ENCODE measurements at places on chromosomes 4 and X.

- no peak for DNase-seq
These were observed 41.5 kb downstream of the DTHD1 start for GRCh38 chr4:36322921-36323354.

DNA sequence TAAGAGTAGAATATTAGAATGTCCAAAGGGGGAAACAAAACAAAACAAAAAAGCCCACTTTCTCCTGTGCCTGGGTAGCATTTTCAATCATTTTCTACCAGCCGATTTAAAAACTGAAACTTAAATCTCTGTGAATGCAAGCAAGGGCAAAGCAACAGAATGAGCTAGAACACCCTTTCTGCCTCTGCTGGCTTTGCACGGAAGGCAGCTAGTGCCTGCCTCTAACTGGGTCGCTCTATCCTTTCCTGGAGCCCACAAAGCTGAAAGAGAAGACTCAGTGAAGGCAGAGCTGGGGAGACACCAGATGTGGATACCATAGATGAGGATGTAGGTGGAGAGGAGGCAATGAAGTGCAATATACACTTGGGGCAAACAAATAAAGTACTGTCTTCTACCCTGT lies 248.9 kb upstream of the TTC29 start:
- DNase-seq, result no peak

DNA sequence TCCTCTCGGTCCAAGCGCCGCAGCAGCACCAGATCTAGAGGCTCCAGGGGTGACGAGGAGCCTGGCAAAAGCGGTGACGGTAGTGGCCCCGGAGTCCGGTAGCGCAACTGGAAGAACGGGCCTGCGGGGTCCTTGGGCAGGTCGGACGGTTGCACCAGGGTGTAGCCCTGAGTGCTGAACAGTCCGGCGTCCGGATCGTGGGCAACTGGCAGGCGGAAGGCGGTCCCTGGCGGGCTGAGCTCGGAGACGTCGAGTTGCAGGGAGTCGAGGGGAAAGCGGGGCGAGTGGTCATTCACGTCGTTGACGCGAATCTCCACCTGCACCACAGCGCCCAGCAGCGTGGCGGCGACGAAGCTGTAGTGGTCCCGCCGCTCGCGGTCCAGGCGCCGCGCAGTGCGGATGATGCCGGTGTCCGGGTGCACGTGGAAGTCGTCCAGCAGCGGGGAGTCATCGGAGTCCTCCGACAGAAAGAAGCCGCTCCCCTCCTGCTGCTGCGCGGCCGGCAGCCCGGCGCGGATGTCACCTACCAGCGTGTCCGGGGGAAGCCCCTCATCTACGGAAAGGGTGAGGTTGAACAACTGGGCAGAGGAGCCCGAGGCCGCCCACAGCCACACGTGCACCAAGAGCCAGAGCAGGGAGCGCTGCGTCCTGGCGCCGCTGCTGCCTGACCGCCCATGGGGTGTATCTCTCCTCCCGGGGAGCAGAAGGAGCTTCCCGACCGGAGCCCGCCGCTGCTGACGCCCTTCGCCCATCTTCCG lies 837 bp downstream of the DCHS2 start:
- peak; percentile 20 for DNase-seq

- peak; percentile 5 for DNase-seq
These were observed 292.9 kb downstream of the TLL1 start for GRCh38 chr4:166165829-166166420.

DNA sequence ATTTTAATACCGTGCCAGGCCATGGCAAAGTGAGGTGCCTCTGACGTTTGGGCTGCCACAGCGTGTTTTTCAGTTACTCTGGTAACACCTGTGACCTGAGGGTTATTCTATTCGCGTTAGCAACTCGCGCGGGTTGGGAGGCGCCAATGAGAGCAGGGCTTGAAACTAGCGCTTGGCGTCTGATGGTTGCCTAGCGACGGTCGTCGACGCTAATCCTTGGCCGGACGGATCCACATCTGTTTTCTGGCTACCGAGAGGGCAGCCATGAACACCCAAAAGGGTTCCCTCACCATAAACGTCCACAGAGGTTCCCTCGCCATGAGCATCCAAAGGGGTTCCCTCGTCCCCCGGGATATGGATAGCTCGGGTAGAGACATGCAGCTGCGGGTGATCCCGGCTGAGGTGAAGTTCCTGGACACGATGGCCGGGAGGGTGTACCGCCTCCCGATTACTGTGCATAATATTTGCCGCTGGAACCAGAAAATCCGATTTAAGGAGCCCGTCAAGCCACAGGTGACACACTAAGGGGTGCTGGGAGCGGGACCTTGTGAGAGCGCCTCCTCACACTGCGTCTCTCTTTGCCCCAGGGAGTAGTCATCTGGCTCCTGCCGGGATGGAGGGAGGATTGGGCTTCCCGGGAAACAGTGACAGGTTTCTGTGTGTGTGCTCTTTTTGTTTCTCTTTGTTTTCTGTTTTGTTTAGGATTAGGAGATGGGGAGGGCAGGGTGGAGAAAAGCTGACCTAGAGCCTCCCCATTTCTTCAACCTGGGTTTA lies at the start of gene CFAP47:
CFAP47 (plus strand) TSS at position 199 of the 774 bp plus-strand sequence; CDS start at position 265, 66 bp downstream.
- DNase-seq, result no peak

DNA sequence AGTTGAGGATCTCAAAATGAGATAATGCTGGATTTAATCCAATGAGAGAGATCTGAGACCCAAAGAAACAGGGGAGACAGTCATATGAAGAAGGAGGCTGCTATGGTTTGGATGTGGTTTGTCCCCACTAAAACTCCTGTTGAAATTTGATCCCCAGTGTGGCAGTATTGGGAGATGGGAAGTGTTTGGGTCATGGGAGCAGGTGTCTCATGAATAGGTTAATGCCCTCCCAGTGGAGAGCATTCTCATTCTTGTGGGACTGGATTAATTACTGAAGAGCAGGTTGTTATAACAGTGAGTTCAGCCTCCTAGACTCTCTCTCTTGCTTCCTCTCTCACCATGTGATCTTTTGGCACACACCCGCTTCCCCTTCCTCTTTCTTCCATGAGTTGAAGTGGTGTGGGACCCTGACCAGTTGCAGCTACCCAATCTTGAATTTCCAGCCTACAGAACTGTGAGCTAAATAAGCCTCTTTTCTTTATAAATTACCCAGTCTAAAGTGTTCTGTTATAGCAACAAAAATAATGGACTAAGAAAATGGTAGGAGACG lies 70.3 kb downstream of the PPEF2 start:
- no peak for DNase-seq

- no peak for DNase-seq
These were observed 27.1 kb downstream of the CENPE start for GRCh38 chr4:103171006-103171405.

DNA sequence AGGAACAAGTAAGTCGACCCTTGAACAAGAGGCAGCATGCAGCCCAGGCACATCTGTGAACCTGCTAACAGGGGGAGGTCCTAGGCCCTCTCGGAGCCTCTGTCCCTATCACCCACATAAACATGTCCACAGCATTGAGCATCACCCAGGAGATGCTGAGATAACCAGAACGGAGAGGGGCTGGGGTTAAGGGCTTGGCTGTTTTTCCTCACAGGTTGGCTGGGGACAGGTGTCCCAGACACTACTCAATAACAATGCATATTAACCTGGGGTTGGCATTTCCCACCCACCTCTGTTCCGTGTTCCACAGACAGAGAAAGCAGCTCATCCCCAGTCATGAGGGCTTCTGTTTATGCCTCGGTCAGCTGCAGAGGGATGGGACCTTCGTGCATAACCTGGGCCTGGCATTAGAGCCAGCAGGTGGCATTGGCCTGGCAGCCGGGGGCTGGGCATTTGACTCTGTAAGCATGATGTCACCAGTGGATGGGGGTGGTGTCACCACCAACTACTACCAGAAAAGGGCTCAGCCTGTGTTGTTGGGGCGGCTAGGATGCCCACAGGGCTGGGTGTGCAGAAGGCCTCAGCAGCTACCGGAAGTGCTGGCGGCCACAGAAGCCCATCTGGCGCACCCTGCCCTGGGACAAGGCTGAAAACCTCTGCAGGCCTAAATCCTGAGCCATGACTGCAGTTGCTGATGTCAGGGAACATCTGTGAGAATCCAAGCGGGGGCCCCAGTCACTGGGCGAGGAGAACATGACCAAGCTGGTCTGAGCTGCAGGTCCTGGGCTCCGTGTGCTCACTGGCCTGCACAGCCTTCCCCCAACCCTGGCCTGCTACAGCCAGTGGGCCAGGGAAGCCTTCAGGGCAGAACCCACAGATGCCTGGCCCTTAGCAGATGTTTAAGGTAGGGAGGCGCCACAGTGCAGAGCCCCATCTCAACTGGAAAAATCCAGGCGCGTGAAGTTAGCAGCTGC lies 351.4 kb downstream of the NR3C2 start:
- DNase-seq, result no peak

GRCh38 chr4:6239486-6239885 lies 30.2 kb upstream of the WFS1 start:
- DNase-seq, result no peak

GRCh38 chr4:106971636-106972035 lies 64.5 kb downstream of the DKK2 start:
- no peak for DNase-seq

- no peak for DNase-seq
These were observed 664.2 kb upstream of the CPEB2 start for GRCh38 chr4:14337892-14338584.

DNA sequence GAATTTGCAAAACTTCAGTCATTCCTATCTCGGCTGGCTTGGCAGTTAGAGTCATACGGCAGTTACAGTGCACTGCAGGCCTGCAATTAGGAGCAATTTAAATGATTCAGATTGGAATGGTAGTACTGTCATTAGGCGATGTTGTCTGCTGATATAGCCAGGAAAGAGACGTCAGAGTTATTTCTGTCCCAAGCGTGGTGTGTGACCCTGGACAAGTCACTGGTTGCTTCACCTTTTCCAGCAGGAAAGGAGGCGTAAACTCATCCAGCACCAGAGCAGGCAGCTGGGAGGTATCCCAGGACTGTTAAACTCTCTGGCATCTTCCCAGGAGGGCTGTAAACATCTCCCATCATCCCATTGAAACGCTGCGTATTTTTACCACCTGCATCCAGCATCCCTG lies 836 bp upstream of the LNX1 start:
- no peak for DNase-seq

DNA sequence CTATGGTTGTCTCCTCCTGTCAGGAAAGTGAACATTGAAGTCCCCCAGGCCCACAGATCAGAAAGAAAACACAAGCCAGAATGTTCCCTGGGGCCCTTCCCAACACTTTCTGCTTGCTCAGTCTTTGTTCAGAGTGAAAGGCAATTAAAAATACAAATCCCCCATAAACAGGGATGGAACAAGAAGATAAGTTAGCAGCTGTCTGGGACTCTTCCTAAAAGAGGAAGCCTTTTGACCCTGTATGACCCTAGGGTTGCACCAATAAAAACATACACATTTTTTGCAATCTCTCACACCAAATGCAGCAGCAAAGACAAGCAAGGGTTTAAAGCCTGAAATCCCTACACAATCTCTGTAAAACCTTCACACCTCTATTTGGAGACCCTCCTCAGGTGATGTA lies 22.6 kb downstream of the IRF2 start:
- no peak for DNase-seq

DNA sequence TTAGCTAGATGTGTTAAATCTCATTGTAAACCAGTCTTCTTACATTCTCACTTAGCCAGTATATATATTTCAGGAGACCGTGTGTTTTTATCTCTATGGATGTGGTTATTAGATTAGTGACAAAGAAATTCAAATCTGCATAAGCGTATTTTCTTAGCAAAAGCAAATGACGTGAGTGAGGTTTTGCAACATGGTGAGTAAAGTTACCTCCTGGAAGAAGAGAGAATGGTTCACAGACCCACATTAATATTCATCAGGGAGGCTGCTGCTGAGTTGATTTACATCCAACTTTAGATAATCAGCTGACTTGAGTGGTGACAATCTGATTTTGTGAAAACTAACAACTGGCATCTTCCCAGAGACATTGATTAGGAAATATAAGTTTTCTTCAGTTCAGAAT lies 589.9 kb upstream of the GALNT7 start:
- no peak for DNase-seq

DNA sequence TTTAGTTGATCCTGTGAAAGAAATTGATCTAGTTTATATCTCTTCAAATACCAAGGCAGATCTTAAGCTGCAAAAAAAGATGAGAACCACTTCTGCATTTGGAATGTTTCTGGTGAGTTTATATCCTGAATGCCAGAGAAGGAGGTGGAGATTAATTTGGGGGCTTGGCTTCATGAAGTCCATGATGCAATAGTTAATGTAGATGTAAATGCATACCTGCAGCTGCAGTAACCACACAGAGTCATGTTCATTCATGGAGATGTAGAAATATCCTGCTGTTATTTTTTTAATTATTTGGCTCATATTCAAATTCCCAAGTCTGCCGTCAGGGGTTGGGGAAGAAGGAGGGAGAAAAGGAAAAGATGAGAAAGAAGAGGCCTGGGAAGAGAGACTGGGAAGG lies at the start of gene SULT1E1:
SULT1E1 (minus strand) TSS at position 94 of the 400 bp plus-strand sequence. CDS start 2,501 bp downstream, outside the sequence.
- DNase-seq, result no peak

DNA sequence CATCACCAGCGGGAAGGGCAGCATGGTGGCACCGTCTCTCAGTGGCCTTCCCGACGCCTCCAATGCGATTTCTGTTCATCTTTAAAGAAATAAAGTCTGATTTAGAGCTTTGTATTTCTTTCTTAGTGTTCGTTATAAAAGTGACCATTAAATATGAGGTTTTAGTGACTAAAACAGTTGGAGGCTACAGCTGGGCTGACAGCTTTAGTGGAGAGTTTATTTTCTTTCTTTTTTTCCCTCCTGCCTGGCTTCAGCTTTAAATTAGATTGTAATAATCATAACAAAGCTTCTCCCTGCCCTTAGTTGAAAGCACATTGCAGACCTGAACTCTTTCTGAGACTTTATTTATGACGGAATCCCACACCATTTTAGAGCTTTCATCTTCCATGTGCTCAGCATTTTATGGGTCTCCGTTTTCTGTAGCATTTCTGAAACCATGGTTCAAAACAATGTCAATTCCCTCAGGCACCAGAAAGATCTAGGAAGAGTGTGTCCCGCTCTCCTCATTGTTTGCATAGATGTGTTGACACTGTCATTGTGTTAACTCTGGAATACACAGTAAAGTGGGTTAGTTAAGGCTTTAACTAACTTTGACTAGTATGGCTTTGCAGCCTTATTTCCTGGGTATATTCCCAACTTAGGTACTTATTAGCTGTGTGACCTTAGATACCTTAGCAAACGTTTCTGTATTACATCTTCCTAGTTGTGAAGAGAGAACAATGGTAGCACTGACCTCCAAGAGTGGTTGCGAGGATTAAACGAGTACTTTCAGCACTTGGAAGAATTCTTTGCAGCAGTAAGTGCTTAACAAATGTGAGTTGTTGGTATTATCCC lies 97.4 kb upstream of the PGRMC2 start:
- no peak for DNase-seq

GRCh38 chr4:2843263-2843940 lies at the start of gene ADD1:
Gene ADD1, plus strand, starts transcription at chr4:2843844. Its CDS starts 32,072 bp downstream, at chr4:2875916.
- peak; percentile 96 for DNase-seq

- no peak for DNase-seq
These were observed 116.3 kb downstream of the BMP15 start for GRCh38 chrX:51026862-51027261.

GRCh38 chr4:39933671-39934590 lies 43.8 kb downstream of the PDS5A start:
- no peak for DNase-seq

DNA sequence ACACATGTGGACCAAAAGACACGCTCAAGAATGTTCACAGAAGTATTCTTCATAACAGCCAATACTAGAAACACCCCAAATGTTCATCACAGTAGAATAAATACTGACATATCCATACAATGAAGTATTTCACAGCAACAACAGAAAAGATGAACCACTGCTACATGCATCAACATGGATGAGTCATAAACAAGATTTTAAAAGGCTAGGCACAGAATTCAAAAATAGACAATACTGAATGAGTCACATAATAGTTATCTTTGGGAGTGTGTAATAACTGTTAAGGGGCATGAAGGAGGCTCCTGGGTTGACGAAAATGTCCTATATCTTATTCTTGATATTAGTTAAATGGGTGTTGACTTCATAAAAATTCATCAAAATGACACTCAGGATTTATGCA lies 43.5 kb downstream of the CLOCK start:
- DNase-seq, result no peak

Data from 8988T (cell line).